ENCODE measurements at places on chromosomes 16 and 17. TPM values are rescaled to one million over a fixed set of nuclear protein-coding genes. Genes with fewer than 3 reads are reported as not detected.

- DNase-seq: no peak
These were observed 55.5 kb downstream of the GRIN2A start for GRCh38 chr16:10126686-10127085.

The EVPLL gene
- not detected for polyA plus RNA-seq

The NOG gene
- 0.64 TPM for polyA plus RNA-seq

DNA sequence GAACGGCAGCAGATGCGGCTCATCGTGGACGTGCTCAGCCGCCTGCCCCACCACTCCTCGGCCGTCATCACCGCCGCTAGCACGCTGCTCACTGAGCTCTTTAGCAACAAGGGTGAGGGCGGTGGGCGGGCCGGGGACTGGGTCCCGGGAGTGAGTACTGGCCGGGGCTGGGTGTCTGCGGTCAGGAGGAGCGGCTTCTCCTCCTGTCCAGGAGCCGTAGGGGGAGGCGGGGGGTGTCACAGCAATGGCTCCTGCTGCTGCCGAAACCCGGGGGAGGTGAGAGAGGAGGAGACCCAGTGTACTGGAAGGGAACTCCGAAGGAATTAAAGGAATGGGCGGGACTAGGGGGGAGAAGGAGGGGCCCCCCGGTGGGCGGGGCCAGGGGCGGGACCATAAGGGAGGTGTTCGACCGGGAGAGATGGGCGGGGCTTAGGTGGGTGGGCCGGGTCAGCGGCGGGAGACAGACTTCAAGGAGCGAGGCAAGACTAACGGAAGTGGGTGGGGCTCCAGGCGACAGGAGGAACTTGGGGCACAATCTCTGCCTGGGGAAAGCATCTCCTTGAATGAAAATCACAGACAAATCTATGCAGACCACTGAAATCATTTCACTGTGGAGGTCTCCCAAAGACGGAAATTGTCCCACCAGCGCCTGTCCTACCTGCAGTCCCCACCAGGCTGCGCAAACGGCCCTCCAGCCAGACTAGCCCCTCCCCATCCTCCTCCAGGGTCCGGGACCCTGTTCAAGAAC is 2.4 kb downstream of the NAGS start:
- peak; percentile 87 for DNase-seq

GRCh38 chr17:71071837-71072236 is 902.5 kb downstream of the KCNJ2 start:
- peak; percentile 89 for DNase-seq

The CLEC18C gene
- polyA plus RNA-seq: not detected

- no peak for DNase-seq
These were observed 128.1 kb upstream of the HS3ST4 start for GRCh38 chr16:25563700-25564099.

DNA sequence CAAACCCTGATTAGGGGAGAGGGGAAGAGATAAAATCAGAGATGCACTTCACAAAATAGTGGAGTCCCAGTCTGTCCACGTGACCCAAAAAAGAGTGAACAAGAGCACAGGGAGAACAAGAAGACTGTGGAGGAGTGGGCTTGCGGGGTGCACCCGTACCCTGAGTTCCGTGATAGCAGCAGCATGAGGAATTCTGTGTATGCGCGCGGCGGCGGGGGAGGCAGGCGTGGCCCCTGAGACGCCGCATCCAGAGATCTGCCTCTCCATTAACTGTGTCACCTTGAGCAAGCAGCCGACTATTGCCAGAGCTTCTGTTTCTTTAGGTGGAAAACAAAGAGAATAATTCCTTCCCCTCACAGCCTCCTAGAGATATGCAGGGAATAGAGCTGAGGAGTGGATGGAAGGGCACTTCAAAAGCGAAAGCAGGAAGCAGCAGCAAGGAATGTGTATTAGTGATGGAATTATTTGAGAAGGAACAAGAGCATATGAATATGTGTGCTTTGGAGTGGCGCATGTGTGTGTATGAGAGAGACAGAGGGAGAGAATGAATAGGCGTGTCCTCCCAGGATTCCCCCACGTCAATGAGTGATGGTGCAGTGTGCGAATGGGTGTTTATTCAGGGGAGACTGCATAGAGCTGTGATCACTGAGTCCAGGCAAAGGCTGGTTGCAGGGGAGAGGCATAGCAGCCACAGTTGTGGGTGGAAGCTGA is 10.4 kb upstream of the SOX9 start:
- no peak for DNase-seq

- DNase-seq: no peak
These were observed 647 bp downstream of the FBXL20 start for GRCh38 chr17:39400547-39401411.

GRCh38 chr16:67198238-67198734 is 645 bp upstream of the ELMO3 start:
- DNase-seq: no peak

GRCh38 chr16:70418274-70418992 is 20.5 kb downstream of the ST3GAL2 start:
- no peak for DNase-seq

- no peak for DNase-seq
These were observed 13.2 kb downstream of the ATP2A3 start for GRCh38 chr17:3951003-3951402.

DNA sequence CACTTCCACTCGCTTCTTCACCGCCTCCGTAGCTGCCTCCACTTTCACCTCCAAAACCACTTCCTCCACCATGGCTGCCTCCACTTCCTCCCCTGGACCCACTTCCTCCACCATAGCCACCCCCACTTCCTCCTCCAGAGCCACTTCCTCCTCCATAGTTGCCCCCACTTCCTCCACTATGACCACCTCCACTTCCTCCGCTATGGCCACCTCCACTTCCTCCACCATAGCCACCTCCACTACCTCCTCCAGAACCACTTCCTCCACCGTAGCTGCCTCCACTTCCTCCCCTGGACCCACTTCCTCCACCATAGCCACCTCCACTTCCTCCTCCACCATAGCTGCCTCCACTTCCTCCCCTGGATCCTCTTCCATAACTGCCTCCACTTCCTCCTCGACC is 4.5 kb downstream of the KRT9 start:
- DNase-seq: no peak

DNA sequence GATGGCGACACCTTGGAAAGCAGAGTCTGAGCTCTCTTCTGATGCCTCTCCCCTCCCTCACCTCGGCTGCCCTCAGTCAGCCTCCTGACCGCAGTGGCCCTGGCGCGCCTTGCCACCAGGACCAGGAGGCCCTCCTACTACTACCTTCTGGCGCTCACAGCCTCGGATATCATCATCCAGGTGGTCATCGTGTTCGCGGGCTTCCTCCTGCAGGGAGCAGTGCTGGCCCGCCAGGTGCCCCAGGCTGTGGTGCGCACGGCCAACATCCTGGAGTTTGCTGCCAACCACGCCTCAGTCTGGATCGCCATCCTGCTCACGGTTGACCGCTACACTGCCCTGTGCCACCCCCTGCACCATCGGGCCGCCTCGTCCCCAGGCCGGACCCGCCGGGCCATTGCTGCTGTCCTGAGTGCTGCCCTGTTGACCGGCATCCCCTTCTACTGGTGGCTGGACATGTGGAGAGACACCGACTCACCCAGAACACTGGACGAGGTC is 4.4 kb downstream of the GPR142 start:
- no peak for DNase-seq

GRCh38 chr16:67399749-67400704 is 6.7 kb upstream of the TPPP3 start:
- DNase-seq: no peak
